Naive thymus-derived CD4-positive, alpha-beta T cell (primary cell): ENCODE measurements at places on chromosomes 2 and 18.

DNA sequence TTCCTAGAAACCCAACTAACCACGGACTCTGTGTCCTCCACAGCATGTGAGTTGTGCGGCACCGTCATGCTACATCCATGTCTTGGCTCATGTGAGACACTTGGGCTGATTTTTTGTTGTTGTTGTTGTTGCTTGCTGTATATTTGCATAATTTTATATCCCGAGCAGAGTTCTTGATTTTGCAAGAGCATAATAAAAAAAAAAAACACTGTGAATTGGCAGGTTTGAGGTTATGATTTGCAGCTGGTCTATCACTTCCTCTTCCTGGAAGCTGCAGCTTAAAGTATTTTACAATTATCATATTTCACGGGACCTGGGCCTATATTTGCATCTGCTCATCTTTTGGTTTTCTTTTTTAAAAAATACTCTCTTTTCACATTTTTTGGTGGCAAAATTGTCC, 142.3 kb upstream of the NRP2 start:
- no peak for DNase-seq

GRCh38 chr18:711310-711656, 1.1 kb downstream of the ENOSF1 start:
- no peak for DNase-seq

GRCh38 chr18:11739893-11740292, 50.8 kb downstream of the GNAL start:
- DNase-seq, result no peak

DNA sequence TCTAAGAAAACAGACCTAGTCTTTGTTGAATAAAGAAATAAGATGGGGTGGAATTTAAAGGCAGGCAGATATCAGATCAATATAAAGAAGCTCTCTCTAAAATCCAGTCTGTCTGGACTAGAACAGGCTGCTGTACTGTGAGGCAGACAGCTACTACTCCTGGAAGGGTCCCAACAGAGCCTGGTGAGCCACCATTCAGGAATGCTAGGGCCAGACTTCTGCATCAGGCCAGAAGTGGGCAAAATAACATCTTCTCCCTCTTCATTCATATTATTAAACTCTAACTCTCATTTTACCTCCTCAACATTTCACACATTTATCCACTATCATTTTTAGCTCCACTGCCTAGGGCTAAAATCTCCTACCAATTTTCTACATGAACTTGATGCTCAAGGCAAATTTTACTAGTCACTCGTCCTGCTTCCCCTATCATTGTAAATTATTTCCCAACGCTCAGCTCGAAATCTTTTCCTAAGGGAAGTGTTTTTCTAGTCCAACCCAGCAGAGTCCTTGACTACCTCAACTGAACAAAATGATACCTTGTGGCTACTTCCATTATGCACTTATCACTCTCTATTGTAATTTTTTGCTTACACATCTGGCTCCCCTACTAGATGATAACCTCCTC, 45.2 kb upstream of the GLS start:
- DNase-seq, result no peak

DNA sequence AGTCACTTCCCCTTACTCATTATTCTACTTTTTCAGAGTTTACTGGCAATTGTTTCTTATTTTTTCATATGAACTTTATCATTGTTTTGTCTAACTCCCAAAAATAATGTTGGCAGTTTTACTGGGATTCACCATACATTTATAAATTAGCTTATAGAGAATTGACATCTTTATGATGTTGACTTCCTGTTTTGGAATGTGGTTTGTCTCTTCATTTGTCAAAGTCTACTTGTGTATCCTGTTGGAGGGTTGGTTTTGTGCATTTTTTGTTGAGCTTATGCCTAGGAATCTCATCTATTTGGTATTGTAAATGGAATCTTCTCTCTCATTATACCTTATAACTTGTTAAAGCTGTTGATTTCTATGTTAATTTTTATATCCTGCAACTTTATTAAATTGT, 16.4 kb downstream of the EPC2 start:
- no peak for DNase-seq

- DNase-seq, result no peak
These were observed 19.4 kb downstream of the FOSL2 start for GRCh38 chr2:28411956-28412609.

- DNase-seq, result no peak
These were observed 144.8 kb upstream of the MAP3K20 start for GRCh38 chr2:172930871-172931255.

DNA sequence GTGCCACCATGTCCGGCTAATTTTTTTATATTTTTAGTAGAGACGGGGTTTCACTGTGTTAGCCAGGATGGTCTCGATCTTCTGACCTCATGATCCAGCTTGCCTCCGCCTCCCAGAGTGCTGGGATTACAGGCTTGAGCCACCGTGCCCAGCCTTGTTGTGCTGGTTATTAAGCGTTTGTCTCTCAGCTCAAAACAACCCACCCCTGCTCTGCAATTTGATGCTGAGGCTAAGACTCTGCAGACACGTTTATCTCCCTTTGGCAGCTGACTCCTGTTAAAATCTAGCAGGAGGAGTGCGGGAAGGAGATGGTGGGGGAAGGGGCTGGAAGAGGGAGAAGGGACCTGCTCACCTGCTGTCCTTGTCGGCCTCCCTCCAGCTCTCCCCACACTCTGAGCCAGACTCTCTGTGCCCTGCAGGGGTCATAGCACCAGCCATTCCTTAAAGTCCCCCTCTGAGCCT, 29.9 kb upstream of the IMPA2 start:
- DNase-seq, result no peak

GRCh38 chr2:71463342-71463654, 9.9 kb downstream of the DYSF start:
- DNase-seq, result no peak

GRCh38 chr2:169738566-169739229, 5.1 kb downstream of the KLHL23 start:
- DNase-seq, result no peak

GRCh38 chr2:231475965-231476364, 11.7 kb upstream of the NCL start:
- no peak for DNase-seq

DNA sequence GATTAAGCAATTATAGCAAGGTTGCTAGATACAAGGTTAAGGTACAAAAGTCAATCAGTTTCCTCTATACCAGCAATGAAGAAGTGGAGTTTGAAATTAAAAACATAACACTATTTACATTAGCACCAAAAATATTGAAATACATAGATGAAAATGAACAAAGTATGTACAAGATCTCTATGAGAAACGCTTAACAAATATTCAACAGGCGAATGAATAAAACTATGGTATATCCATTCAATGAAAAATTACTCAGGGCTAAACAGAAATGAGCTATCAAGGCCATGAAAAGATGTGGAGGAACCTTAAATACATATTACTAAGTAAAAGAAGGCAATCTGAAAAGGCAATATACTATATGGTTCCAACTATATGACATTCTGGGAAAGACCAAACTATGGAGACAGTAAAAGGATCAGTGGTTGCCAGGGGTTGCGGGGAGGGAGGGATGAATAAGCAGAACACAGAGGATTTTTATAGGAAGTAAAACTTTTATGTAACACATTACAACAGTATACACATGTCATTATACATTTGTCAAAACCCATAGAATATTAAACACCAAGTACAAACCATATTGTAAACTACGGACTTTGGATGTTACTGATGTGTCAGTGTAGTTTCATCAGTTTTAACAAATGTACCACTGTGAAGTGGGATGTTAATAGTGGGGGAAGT, 62.1 kb downstream of the RMDN2 start:
- DNase-seq, result no peak

GRCh38 chr2:150292807-150293206, 194.7 kb downstream of the RND3 start:
- DNase-seq, result no peak

DNA sequence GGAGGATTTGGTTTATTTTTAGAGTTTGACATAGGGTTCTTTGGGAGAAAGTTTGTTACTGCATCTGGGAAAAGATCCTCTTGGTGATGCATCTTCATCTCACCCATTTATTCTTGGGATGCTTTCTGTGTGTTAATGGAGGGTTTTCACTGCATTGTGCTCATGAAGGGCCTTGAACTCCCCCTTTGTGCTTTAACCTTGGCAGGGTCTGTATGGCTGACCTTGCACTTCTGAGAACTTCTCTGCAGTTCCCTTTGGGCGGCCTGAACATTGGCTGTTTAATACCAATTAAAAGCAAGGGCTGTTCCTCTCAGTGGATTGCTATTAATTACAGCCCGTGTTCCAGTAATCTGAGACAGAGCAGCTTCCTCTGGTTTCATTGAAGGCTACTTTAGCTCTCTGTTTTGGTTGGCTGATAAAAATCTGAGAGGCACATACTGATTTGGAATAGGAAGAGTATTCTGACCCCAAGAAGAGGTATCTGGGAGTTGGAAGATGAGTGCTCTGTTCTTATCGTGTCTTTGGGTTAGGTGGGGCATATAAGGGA, 37.5 kb downstream of the FMNL2 start:
- DNase-seq, result no peak

DNA sequence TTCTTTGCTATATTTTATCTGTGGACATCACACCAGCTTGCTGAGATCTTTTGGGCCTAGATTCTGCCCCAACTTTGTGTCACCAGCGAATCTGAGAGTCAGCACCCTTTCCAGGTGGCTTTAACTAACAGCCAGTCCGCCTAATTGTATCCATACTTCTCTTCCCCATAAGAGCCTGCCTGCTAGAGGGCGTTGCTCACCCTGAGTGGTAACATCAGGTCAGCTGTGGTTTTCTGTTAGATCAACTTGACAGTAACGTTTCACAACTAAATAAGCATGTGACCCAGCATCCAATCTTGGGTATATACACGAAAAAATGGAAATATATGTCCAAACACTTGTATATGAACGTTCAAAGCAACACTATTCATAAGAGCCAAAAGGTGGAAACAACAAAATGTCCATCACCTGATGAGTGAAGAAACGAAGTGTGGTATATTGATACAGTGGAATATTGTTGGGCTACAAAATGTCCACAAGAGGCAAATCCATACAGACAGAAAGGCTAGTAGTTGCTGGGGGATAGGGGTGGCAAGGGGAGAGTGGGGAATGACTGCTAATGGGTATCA, 24.9 kb downstream of the EFHD1 start:
- DNase-seq, result no peak

- DNase-seq, result no peak
These were observed 231.2 kb upstream of the LINC00305 start for GRCh38 chr18:64380117-64380516.

DNA sequence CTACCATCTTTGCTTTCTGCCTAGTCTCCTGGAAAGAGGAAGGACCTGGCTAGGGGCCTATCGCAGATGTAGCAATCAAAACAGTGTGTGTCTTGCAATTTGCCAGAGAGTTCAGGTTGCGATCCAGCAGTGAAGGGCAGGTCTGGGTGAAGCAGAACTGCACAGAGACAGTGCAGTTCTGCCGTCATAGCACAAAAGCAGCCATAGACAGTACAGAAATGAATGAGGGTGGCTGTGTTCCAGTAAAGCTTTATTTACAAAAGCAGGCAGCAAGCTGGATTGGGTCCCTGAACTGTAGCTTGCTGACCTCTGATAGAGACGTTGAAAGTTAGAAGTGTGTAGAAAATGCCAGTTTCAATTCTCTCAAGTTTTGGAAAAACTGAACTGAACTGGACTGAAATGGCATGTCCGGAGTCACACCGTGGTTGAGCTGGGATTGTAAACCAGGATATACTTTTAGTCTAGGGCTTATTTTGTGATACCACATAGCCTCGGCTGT, 186.8 kb downstream of the LTBP1 start:
- DNase-seq, result no peak
